Activated CD8-positive, alpha-beta T cell treated with anti-CD3 and anti-CD28 coated beads, Interleukin-2, amount 10 ng/mL, durations not matched to agents 7 days and 5 days (primary cell): ENCODE measurements at places on chromosomes 7 and 10. TPM values are rescaled to one million over a fixed set of nuclear protein-coding genes. Genes with fewer than 3 reads are reported as not detected.

The CYP3A5 gene
- not detected for total RNA-seq

The AP5Z1 gene
- total RNA-seq: 55.0 TPM

The FGL2 gene
- 1.6 TPM for total RNA-seq

The MARCHF5 gene
- total RNA-seq: 21.3 TPM

The ATOH7 gene
- total RNA-seq: not detected

The CFTR gene
- total RNA-seq: not detected

The CDK14 gene
- not detected for total RNA-seq

The LDB3 gene
- total RNA-seq: 0.05 TPM

The GJD4 gene
- total RNA-seq: not detected

The INSIG1 gene
- 83.9 TPM for total RNA-seq

The FBXO24 gene
- 0.45 TPM for total RNA-seq

The PMS2 gene
- 21.1 TPM for total RNA-seq
